ENCODE measurements at places on chromosomes 11 and 22. TPM values are rescaled to one million over a fixed set of nuclear protein-coding genes. Genes with fewer than 3 reads are reported as not detected.

DNA sequence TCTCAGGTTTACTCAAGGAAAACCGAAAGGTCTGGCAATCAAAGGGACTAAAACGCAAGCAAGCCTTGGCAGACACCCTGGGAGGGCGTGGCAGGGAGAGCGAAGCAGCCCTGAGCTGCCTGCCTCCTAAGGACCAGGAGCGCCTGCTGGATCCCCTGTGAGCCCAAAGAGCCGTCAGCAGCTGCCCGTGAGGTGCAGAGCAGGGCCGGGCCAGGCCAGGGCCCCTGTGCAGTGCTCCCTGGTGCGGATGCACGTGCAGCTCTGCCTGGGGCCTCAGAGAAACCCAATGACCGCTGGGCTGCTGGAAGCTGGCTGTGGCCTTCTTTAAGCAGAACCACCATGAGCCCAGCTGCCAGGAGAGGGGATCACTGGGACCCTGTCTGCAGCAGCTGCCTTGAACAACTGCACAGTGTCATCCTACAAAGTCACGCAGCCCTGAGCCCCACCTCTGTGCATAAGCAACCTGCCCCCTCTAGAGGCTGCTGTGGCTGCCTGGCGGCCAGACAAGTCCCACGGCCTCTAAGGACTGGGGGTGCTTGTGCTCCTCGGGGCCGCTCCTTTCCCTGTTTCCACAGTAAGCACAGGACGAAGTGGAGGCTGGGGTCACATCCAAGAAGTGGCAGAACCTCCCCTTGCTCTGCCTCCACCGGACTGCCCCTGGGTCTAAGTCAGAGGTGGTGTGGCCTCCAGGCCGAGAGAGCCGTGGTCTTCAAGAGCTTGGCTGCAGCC lies 29.1 kb upstream of the COMT start:
- no peak overlapping the region for H3K27ac ChIP-seq
- peaks cover 21% of the 10 kb centered on the region for H3K36me3 ChIP-seq
- H3K4me3 ChIP-seq, result no peak overlapping the region
- H3K4me1 ChIP-seq, result peaks cover 10% of the 10 kb centered on the region
- DNase-seq, result no peak

GRCh38 chr11:95695181-95695580 lies 94.4 kb downstream of the FAM76B start:
- H3K4me3 ChIP-seq, result no peak overlapping the region
- no peaks in the 10 kb centered on the region for H3K27me3 ChIP-seq
- no peak for DNase-seq
- no peaks in the 10 kb centered on the region for H3K36me3 ChIP-seq

- H3K4me3 ChIP-seq, result no peak overlapping the region
- H3K4me1 ChIP-seq, result peaks cover 69% of the 10 kb centered on the region
- H3K27ac ChIP-seq, result peak overlapping the region; percentile 99
These were observed 20.1 kb upstream of the SORL1 start for GRCh38 chr11:121431820-121432526.

DNA sequence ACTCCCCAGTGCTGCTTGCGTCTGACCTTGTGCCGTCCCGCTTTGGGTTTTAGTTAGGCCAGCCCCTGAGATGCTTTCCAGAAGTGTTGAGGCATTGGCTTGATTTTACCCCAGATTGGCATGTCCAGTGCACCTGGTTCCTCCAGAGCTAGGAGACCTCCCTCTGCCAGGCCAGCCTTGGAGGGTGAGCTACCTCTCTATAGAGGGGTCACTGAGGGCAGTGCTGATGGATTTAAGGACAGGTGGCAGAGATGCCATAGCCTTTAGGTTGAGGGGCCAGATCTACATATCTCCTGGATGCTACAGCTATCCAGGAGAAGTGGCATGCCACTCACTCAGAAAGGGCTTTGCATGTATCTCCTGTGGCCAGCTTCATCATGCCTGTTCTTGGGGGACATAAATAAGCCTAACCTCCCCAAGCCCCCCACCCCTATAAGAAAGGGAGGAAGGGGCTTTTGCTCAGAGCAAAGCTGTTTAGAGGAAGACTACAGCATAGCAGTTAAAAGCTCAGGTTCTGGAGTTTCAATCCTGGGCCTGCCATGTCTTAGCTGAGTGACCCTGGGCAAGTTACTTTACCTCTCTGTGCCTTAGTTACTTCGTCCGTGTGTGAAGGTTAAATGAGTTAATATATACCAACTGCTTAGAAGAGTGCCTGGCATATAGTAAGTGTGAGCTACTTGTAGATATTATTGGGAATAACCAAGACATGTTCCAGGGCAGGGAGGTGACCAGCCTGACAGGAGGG lies 6.4 kb downstream of the UBE2L3 start:
- H3K4me1 ChIP-seq, result peaks cover 89% of the 10 kb centered on the region
- H3K27me3 ChIP-seq, result no peaks in the 10 kb centered on the region
- DNase-seq, result no peak
- H3K4me3 ChIP-seq, result no peak overlapping the region
- H3K36me3 ChIP-seq, result no peaks in the 10 kb centered on the region

- DNase-seq, result no peak
- H3K27me3 ChIP-seq, result no peaks in the 10 kb centered on the region
- peak overlapping the region; percentile 31 for H3K27ac ChIP-seq
These were observed 67.6 kb upstream of the ARHGAP42 start for GRCh38 chr11:100619484-100619883.

DNA sequence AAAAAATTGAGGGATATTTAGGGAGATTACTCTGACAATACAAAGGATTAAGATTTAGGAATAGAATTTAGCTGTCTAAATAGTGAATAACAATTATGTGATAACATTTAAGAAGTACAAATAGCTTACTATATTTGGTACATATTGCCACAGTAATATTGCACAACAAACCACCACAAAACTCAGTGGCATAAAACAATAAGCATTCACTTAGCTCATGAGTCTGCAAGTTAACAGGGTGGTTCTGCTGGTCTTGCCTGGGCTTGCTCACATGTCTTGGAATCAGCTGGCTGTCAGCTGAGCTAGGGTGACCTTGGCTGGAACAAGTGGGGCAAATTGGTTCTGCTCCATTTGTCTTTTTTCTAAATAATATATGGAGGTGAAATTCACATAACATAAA lies 115.1 kb downstream of the DCDC1 start:
- H3K36me3 ChIP-seq, result no peaks in the 10 kb centered on the region
- H3K27ac ChIP-seq, result no peak overlapping the region
- peaks cover 4% of the 10 kb centered on the region for H3K27me3 ChIP-seq
- H3K4me3 ChIP-seq, result no peak overlapping the region

- no peaks in the 10 kb centered on the region for H3K36me3 ChIP-seq
- no peaks in the 10 kb centered on the region for H3K4me1 ChIP-seq
- no peak for DNase-seq
- H3K27me3 ChIP-seq, result peaks cover 5% of the 10 kb centered on the region
- no peak overlapping the region for H3K4me3 ChIP-seq
- no peak overlapping the region for H3K27ac ChIP-seq
These were observed 163.8 kb downstream of the FAT3 start for GRCh38 chr11:92388380-92388779.

DNA sequence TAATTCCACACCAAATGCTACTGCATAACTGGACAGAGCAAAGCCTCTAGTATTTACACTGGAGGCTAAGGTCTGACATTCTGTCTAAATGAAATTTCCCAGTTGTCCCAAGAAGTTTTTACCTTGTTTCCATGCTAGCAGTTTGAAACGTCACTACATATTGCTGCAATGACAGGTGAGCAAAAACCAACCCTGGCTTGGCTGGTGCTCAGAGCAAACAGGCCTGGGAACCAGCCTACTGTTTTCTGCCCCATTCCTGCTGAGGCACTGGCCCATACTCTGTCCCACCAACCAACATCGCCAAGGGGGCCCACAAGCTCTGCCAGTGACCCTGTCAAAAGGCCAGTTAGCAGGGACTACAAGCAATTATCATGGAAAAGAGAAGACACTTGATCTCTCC lies 131.1 kb downstream of the MPPED2 start:
- H3K27ac ChIP-seq, result no peak overlapping the region
- no peaks in the 10 kb centered on the region for H3K27me3 ChIP-seq
- no peak overlapping the region for H3K4me3 ChIP-seq

GRCh38 chr11:65423516-65424204 lies 1.1 kb downstream of the NEAT1 start:
- no peaks in the 10 kb centered on the region for H3K27me3 ChIP-seq
- peak overlapping the region; percentile 100 for H3K27ac ChIP-seq
- H3K4me3 ChIP-seq, result peak overlapping the region; percentile 93
- peaks cover 95% of the 10 kb centered on the region for H3K4me1 ChIP-seq
- DNase-seq, result no peak

GRCh38 chr22:36194971-36195370 lies 6.6 kb downstream of the APOL4 start:
- H3K4me1 ChIP-seq, result peaks cover 17% of the 10 kb centered on the region
- no peak overlapping the region for H3K4me3 ChIP-seq
- no peak overlapping the region for H3K27ac ChIP-seq
- H3K36me3 ChIP-seq, result no peaks in the 10 kb centered on the region

- H3K36me3 ChIP-seq, result no peaks in the 10 kb centered on the region
- peaks cover 6% of the 10 kb centered on the region for H3K4me1 ChIP-seq
- no peak overlapping the region for H3K4me3 ChIP-seq
- no peak for DNase-seq
These were observed 8.1 kb downstream of the P2RX6 start for GRCh38 chr22:21022955-21023614.

GRCh38 chr11:77406396-77406795 lies 67.5 kb downstream of the PAK1 start:
- no peaks in the 10 kb centered on the region for H3K36me3 ChIP-seq
- H3K27me3 ChIP-seq, result no peaks in the 10 kb centered on the region
- peaks cover 33% of the 10 kb centered on the region for H3K4me1 ChIP-seq
- no peak for DNase-seq

DNA sequence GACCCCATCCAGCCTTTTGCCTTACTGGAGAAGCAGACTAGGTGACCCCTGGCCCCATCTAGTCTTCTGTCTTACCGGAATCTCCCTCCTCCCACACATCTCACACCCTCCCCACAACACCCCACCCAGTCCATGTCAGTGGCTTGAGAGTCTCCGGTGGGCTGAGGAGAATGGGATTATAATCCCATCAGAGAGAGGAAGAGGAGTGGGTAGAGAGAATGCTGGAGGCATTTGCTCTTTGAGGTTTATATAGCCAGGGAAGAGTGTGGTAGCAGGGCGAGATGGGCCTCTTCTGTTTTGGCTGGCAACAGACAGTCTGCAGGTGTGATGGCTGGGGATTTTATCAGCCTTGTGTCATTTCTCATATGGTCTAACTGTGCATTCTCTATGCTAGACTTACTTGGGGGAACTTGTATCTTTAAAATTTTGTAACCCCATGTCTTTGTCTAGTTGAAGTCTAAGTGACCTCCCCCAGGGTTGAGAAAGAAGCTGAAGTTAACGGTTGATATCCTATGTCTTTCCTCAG lies 50.3 kb downstream of the GRAMD1B start:
- peaks cover 9% of the 10 kb centered on the region for H3K27me3 ChIP-seq
- no peaks in the 10 kb centered on the region for H3K36me3 ChIP-seq
- H3K4me3 ChIP-seq, result peak overlapping the region; percentile 11

DNA sequence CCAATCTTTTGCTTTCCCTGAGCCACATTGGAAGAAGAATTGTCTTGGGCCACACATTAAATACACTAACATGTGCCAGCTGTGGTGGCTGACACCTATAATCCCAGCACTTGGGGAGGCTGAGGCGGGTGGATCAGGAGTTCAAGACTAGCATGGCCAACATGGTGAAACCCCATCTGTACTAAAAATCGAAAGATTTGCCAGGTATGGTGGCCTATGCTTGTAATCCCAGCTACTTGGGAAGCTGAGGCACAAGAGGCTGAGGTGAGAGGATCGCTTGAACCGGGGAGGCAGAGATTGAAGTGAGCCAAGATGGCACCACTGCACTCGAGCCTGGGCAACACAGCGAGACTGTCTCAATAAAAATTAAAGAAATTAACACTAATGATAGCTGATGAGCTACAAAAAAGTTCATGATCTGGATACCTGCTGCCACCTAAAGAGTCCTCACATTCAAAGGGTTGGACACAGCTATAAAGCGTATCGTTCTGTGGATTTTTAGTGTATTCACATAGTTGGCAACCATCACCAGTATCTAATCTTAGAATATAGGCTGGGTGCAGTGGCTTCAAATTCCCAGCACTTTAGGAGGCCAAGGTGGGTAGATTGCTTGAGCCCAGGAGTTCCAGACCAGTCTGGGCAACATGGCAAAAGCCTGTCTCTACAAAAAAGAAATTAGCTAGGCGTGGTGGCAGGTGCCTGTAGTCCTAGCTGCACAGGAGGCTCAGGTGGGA lies 3.4 kb upstream of the LDHC start:
- no peak for DNase-seq
- H3K4me1 ChIP-seq, result peaks cover 8% of the 10 kb centered on the region
- H3K4me3 ChIP-seq, result no peak overlapping the region
- H3K36me3 ChIP-seq, result peaks cover 13% of the 10 kb centered on the region
- no peaks in the 10 kb centered on the region for H3K27me3 ChIP-seq

- no peak for DNase-seq
- no peak overlapping the region for H3K4me3 ChIP-seq
- H3K36me3 ChIP-seq, result no peaks in the 10 kb centered on the region
- peaks cover 6% of the 10 kb centered on the region for H3K4me1 ChIP-seq
- H3K27ac ChIP-seq, result no peak overlapping the region
- peaks cover 22% of the 10 kb centered on the region for H3K27me3 ChIP-seq
These were observed 52.5 kb upstream of the TTC12 start for GRCh38 chr11:113261709-113262475.

DNA sequence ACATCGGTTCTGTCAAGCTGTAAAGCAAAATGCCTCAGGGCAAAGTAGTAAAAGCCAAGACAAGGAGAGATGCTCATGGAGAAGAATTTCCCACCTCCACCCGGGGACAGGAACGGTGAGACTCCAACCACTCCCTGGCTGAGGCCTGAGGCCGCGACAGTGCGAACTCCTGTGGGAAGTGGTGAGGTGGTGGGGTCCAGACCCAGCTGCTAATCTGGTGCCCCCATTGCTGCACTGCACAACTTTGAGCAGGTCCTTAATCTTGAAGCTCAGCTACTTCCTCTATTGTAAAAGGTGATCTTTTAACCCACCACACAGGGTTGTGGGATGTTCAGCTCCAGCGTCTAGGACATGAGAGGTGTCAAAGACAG lies 83.9 kb downstream of the ZC3H12C start:
- DNase-seq, result no peak
- H3K27me3 ChIP-seq, result peaks cover 17% of the 10 kb centered on the region
- peaks cover 6% of the 10 kb centered on the region for H3K4me1 ChIP-seq
- no peak overlapping the region for H3K4me3 ChIP-seq

DNA sequence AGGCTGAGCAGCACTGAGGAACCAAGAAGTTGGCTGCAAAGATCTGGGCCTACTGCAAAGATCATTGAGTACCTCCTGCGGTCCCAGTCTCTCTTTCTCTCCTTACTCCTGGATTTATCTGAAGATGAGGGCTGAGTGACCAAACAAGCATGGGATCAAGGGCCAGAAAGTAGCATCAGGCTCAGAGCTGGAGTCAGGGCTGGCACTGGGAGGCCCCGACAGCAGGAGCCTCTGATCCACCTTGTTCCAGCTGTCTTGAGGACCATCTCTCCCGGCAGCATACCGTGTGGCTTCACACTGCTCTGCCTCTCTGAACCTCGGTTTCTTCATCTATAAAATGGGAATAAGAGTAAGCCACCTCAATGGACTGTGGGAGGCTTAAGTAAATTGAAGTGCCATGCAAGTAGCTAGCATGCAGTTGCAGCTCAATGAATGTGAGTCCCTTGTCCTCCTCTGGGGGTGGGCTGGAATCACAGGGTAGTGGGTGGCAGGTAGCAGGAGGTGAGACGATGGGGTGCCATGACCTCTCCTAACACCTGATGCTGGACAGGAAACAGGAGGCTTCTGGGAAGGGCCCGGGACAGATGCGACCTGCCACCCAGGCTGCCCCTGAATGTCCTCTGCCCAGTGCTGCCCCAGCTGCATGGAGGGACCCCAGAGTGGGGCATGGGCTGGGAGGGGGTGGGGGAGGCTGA lies 52.5 kb upstream of the PRDM11 start:
- H3K4me1 ChIP-seq, result peaks cover 37% of the 10 kb centered on the region
- DNase-seq, result no peak
- H3K27me3 ChIP-seq, result peaks cover 20% of the 10 kb centered on the region
- H3K36me3 ChIP-seq, result no peaks in the 10 kb centered on the region

GPHA2 gene
- not detected for polyA plus RNA-seq

TCN2 gene
- not detected for polyA plus RNA-seq

OR8H3 gene
- not detected for polyA plus RNA-seq

GGTLC3 gene
- not detected for polyA plus RNA-seq

CHCHD10 gene
- 36.7 TPM for polyA plus RNA-seq

OR56A1 gene
- polyA plus RNA-seq, result not detected

CD3E gene
- 2.5 TPM for polyA plus RNA-seq

Data from naive B cell (primary cell).